ENCODE measurements at places on chromosomes 6 and 20. TPM values are rescaled to one million over a fixed set of nuclear protein-coding genes. Genes with fewer than 3 reads are reported as not detected.

Gene XKR7
- total RNA-seq, result not detected

Gene DEFB112
- not detected for total RNA-seq

Gene TPBG
- 7.7 TPM for total RNA-seq

Gene ATP6V1G2
- total RNA-seq, result 2.0 TPM

DNA sequence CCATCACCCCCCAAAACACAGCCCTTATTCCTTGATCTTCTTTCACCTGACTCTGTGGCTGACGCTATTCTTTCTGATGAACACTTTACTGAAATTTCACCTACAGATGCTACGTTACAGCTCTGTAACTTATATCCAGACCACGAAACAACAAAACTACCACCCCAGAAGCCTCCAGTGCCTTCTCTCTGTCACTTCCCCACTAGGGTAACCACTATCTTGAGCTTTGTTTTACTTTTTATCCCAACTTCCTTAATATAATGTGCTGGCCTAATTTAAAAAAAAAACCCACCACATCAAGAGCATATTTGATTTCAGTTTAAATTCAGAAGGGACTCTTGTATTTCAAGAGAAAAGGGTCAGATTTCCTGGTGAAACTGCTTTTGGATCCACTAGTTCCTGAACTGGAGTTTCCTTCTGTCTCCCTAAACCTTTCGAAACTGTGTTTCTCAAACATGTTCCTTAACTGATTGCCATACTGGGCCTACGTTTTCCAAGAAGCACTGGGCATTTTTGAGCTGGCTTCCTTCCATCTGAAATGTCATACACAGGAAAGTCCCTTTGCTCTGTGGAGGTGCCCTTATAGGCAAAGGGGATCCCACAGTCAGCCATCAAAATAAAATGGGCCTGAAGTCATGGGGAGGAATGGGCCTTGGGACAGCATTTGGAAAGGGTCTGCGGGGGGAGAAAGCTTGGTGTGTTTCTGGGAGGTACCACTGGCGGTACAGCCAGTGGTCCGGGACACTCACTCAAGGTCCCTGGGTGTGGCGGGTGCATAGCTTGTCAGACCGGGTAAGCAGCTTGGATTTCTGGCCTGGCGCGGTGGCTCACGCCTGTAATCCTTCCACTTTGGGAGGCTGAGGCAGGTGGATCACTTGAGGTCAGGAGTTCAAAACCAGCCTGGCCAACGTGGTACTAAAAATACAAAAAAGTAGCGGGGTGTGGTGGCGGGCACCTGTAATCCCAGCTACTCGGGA lies 25.8 kb upstream of the RTF2 start:
- peak; percentile 19 for DNase-seq

Data from upper lobe of left lung (tissue), 6 donors.